Fibroblast of villous mesenchyme (primary cell): ENCODE measurements at places on chromosomes 5 and 9. TPM values are rescaled to one million over a fixed set of nuclear protein-coding genes. Genes with fewer than 3 reads are reported as not detected.

DNA sequence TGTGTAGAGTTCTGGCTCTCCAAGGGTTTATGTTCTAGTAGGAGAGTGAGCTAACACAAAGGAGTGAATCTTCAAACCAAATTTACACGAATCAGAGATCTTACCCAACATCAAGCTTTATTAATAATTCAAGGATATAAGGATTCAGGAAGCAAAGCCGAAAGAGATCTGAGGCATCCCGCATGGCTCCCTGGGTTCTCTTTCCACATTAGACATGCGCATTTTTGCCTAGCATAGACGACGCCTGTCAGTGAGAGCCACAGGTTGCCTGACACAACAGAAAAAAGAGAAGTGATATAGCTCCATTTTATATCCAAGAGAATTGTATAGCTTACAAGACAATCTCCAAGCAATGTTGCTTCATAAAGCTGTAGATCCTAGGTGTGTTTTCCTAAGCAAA is 52.6 kb downstream of the ESM1 start:
- no peak for DNase-seq

MOB3B gene
- total RNA-seq, result 0.32 and 0.43 TPM in 2 replicates

BARX1 gene
- not detected in 2 replicates for total RNA-seq

GRCh38 chr9:37921546-37922300 is 17.8 kb upstream of the SLC25A51 start:
- no peak for DNase-seq

PPIC gene
- total RNA-seq, result 42.5 and 57.0 TPM in 2 replicates

DNA sequence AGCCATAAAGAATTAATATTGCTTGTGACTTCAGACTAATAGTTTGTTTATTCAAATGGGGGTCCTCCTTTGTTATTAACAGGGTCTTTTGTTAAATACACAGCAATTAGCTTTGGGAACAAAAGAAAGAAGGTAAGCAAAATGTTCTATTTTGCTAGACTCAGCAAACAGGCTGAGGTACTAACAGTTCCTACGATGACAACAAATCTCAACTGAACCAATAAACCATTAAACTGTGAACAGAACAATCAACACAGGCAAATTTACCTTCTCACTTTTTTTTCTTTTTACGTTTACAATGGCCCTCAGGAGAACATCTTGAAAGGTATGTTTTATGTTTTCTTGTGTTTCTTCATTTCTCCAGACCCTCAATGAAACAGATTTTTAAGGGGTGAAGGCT is 207.2 kb downstream of the NFIB start:
- no peak for DNase-seq

TLX3 gene
- not detected in 2 replicates for total RNA-seq

GRCh38 chr9:72193478-72193881 is 44.2 kb downstream of the GDA start:
- DNase-seq, result no peak

GRCh38 chr5:170791325-170791954 is 7.9 kb downstream of the GABRP start:
- peak; percentile 68 for DNase-seq

DNA sequence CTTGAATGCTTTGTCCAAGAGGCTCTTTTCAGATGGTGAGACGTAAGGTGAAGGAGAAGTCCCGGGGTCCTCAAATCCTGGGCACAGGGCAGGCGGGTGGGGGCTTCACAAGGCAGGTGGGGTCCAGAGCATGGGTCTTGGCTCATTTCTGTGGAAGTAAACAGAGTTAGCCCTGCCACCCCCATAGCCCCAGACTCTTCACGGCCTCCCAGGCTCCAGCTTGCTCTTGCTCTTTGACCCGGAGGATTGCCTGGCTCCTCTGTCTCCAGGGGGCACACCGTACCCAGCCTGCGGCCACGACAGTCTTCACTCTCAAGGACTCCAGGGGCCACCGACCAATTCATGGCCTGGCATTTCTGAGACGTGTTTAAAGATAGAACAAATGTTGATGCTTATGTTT is 28.8 kb upstream of the POMT1 start:
- no peak for DNase-seq

FSD1L gene
- total RNA-seq, result 5.5 and 5.6 TPM in 2 replicates

DNA sequence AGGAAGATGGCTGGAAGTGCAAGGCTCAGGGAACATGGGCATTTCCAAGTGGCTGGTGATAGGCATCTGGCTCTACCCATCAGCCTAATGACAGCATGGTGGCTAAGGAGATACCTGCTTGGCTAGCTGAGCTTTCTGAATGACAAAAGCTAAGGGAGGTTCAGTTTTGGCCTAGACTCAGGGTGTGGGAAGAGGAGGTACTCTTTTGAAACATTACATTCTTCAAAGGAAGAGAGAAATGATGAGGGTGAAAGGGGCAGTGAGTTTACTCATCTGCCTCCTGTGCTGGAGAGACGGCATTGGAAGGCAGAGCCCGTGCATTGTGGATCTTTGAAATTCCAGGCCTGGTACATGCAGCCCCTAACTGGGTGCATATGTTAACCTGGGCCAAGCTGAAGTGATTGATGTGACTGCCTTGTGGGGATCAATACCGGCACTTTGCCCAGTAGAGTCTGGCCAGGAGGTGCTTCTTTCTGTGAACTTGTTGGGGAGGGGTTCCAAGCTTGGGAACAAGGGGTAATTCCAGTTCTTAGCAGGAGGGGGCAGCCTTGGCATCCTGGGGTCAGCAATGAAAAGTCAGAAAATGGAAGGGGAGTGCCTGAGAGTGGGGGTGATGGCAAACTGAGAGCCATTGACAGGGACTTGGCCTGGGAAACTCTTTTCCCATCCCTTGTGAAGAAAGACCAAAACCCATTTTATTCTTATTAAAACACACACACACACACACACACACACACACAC is 108.6 kb downstream of the ACER2 start:
- DNase-seq, result no peak

GABRA6 gene
- not detected in 2 replicates for total RNA-seq

SH2D3C gene
- total RNA-seq, result 0.32 and 0.43 TPM in 2 replicates

- DNase-seq, result no peak
These were observed 144.7 kb downstream of the CFAP90 start for GRCh38 chr5:7706256-7706655.

DNA sequence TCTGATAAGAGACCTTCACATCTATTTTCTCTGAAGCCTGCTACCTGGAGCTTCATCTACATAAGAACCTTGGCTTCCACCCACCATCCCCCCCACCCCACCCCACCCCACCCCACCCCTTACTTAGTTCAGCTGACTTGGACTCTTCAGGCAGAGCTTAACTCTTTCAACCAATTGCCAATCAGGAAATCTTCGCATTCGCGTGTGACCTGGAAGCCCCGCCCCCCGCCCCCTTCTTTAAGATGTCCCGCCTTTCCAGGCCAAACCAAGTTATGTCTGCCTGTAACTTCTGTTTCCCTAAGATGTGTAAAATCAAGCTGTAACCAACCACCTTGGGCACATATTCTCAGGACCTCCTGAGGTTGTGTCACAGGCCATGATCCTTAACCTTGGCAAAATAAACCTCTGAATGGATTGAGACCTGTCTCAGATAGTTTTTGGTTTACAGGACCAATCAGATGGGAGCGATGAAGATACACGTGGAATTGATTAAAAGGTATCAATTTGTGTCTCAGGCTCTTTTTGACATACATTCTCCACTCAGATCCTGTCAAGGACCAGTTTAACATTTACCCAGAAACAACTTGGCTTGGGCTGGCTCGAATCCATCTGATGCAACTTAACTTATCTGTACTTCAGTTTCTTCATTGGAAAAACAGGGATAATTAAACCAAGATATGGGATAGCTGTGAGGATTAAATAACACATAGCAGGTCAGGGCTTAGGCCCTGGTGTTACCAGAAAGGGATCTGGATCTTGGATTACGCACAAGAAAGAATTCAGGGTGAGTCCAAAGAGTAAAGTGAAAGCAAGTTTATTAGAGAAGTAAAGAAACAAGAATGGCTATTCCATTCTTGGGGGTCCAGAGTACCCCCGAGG is 43.6 kb downstream of the GALNT12 start:
- peak; percentile 88 for DNase-seq

TMEM215 gene
- total RNA-seq, result not detected in 2 replicates

GABRP gene
- not detected in 2 replicates for total RNA-seq

SLC6A19 gene
- not detected in 2 replicates for total RNA-seq

CNTFR gene
- total RNA-seq, result not detected in 2 replicates

FAM13B gene
- 24.5 and 43.2 TPM in 2 replicates for total RNA-seq

- DNase-seq, result no peak
These were observed 607.9 kb upstream of the TLE4 start for GRCh38 chr9:78963911-78964310.

DNA sequence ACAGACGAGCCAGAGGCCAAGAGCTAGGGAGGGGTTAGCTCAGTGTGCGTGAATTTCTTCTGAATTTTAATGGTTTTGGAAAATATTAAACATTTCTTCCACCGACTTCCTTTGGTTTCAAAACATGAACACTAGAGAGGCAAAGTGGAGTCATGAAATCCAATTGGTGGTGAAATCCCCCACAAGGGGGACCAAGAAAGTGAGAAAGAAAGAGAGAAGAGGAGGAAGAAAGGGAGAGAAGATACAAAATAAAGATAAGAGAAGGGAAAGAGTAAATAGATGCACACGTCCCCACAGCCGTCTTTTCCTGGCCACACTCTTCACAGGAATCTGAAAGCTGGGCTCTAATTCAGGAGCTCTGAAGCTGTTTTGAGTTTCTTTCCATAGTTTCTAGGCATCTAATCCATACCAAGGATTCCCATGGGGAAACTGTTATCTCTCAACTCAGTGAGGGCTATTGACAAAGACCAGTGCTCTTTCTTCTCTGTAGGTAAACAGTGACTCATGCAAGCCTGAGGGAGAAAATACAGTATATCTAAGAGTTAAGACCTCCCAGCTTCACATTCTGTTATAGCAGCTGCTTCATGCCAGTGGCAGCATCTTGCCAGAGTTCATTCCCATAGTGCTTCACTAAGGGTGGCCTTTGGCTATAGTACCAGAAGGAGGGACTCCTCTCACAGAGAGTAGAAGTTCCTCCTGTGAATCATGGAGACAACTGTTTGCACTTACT is 115.8 kb upstream of the LIFR start:
- peak; percentile 99 for DNase-seq

DNA sequence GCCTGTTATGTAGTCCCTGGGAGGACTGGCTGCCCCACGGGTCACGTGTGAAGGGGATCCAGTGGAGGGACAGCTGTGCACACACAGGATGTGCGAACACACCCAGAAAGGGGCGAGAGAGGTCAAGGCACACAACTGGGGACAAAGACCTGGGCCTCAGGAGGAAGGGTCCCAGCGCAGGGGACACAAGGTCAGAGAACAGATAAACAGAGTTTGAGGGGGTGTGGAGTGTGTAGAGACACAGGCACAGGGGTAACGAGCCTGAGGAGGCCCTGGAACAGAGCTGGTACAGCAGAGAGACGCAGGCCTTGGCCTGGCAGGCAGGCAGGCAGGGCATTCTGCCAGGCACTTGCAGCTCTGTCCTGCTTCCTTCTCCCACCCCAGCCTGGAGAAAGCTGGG is 14.8 kb upstream of the PSMD5 start:
- DNase-seq, result no peak

GRCh38 chr9:85025638-85026037 is 356.1 kb downstream of the NTRK2 start:
- DNase-seq, result no peak

FBXW2 gene
- total RNA-seq, result 35.4 and 41.5 TPM in 2 replicates

DNA sequence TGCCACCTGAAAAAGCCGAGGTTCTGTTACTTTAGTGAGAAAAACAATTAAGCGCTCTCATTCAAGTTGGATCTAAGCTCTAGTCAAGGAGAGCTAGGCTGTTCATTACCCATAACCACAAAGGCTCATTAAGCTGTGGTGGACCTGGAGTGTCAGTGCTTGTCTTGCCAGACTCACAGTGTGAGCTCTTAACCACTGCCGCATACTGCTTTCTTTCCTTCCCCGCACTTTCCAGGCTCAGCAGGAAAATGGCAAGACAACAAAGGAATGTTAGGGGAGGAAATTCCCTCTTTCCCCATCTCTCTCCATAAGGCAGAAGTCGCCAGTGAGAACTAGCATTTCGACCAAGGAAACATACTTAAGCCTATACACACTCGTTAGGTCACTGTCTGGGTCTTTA is 467.3 kb downstream of the ENC1 start:
- DNase-seq, result no peak

FCN2 gene
- not detected in 2 replicates for total RNA-seq

GRCh38 chr9:93592643-93593021 is 16.2 kb downstream of the PHF2 start:
- DNase-seq, result no peak

- DNase-seq, result peak; percentile 79
These were observed 61.2 kb upstream of the ZFR start for GRCh38 chr5:32505756-32506155.

DNA sequence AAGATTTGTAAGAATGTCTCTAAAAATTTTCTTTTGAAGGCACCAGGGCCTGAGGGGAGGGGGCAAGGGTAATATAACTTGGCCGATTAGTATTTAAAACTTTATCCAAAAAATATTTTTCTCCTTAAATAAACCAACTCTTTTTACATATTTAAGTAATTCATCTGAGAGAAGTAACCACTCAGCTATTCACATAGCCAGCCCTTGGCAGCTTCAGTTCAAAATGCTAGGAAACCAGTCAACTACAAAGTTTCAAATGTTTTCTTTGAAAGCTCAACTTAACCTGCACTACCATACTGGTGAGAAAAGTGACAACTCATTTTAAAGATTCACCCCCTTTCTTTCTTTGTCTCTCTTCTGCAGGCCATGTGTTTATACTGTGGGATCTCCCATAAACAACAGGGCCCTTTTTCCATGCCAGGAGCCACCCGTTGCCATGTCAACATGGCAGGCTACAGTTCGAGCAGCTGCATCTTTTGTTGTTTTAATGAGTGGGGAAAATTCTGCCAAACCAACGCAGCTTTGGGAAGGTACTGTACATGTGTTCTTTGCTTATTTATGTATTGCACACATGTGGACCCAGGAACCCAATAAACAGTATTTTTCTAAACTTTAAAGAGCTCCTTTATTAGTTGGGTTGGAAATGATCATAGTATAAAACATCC is 46.3 kb downstream of the AOPEP start:
- peak; percentile 34 for DNase-seq
